Vein endothelial cell (primary cell): ENCODE measurements at places on chromosomes 16 and 17. TPM values are rescaled to one million over a fixed set of nuclear protein-coding genes. Genes with fewer than 3 reads are reported as not detected.

IL34 gene
- total RNA-seq = 1.9 and 2.9 TPM in 2 replicates

MT1G gene
- 1.2 TPM in 1 of 2 replicates, not detected in the other for total RNA-seq

GPR179 gene
- not detected in 2 replicates for total RNA-seq

NOD2 gene
- under 0.01 TPM in 1 of 2 replicates, not detected in the other for total RNA-seq

STX8 gene
- total RNA-seq = 55.9 and 64.7 TPM in 2 replicates

KCNH4 gene
- under 0.01 TPM in 1 of 2 replicates, not detected in the other for total RNA-seq

SMIM36 gene
- not detected in 2 replicates for total RNA-seq

GAS7 gene
- under 0.01 and 0.10 TPM in 2 replicates for total RNA-seq

PITPNM3 gene
- 1.1 and 1.3 TPM in 2 replicates for total RNA-seq

NLRP1 gene
- 34.0 and 34.3 TPM in 2 replicates for total RNA-seq

WWP2 gene
- total RNA-seq = 36.5 and 37.2 TPM in 2 replicates

SLC12A3 gene
- not detected in 2 replicates for total RNA-seq

PCYT2 gene
- 26.5 and 45.9 TPM in 2 replicates for total RNA-seq

MEOX1 gene
- under 0.01 TPM in 1 of 2 replicates, not detected in the other for total RNA-seq

CD68 gene
- 5.5 and 7.5 TPM in 2 replicates for total RNA-seq

TNP2 gene
- total RNA-seq = not detected in 2 replicates

GLP2R gene
- total RNA-seq = not detected in 2 replicates

EVI2A gene
- total RNA-seq = 0.19 and 0.33 TPM in 2 replicates

CSF3 gene
- total RNA-seq = 1.6 and 5.0 TPM in 2 replicates

TEN1 gene
- 18.7 and 21.6 TPM in 2 replicates for total RNA-seq

PTGES3L gene
- total RNA-seq = 0.33 and 0.38 TPM in 2 replicates

PTRH2 gene
- total RNA-seq = 20.3 and 26.4 TPM in 2 replicates

CDYL2 gene
- total RNA-seq = 41.5 and 49.9 TPM in 2 replicates

CRYBA1 gene
- not detected in 2 replicates for total RNA-seq

NGFR gene
- not detected in 2 replicates for total RNA-seq

EME1 gene
- 2.3 and 3.3 TPM in 2 replicates for total RNA-seq

TM4SF5 gene
- not detected in 2 replicates for total RNA-seq

ARL17A gene
- total RNA-seq = 2.6 and 4.4 TPM in 2 replicates

TBX21 gene
- not detected in 2 replicates for total RNA-seq

PROCA1 gene
- total RNA-seq = 0.86 and 1.3 TPM in 2 replicates

MYH11 gene
- total RNA-seq = not detected in 2 replicates

MPO gene
- 0.10 TPM in 1 of 2 replicates, not detected in the other for total RNA-seq

HEXIM2 gene
- 2.8 and 4.2 TPM in 2 replicates for total RNA-seq

FOXC2 gene
- total RNA-seq = 3.1 and 5.9 TPM in 2 replicates

CLDN7 gene
- 10.8 and 13.4 TPM in 2 replicates for total RNA-seq

CXCL16 gene
- total RNA-seq = 2.0 and 3.9 TPM in 2 replicates

RTN4RL1 gene
- total RNA-seq = 0.10 TPM in 1 of 2 replicates, not detected in the other

SLC6A4 gene
- total RNA-seq = 0.48 and 0.65 TPM in 2 replicates

SLC5A11 gene
- total RNA-seq = 0.38 TPM in 1 of 2 replicates, not detected in the other

TXNDC11 gene
- total RNA-seq = 43.8 and 46.0 TPM in 2 replicates

INCA1 gene
- 0.33 and 0.48 TPM in 2 replicates for total RNA-seq

SOX15 gene
- 0.33 TPM in 1 of 2 replicates, not detected in the other for total RNA-seq

PIK3R6 gene
- under 0.01 TPM in 1 of 2 replicates, not detected in the other for total RNA-seq

CORO1A gene
- 5.6 and 6.8 TPM in 2 replicates for total RNA-seq

CTRB2 gene
- total RNA-seq = not detected in 2 replicates

ALDH3A2 gene
- 31.2 and 32.3 TPM in 2 replicates for total RNA-seq

ZNF594 gene
- total RNA-seq = 4.6 and 6.8 TPM in 2 replicates

OSBPL7 gene
- 15.4 and 17.3 TPM in 2 replicates for total RNA-seq

LYZL6 gene
- not detected in 2 replicates for total RNA-seq

EVPLL gene
- not detected in 2 replicates for total RNA-seq

GAS2L2 gene
- not detected in 2 replicates for total RNA-seq

CDH13 gene
- 167 and 235 TPM in 2 replicates for total RNA-seq
